Stimulated activated CD8-positive, alpha-beta memory T cell treated with anti-CD3 and anti-CD28 coated beads, Interleukin-2, amount 100 ng/mL, for 1 hour (primary cell): ENCODE measurements at places on chromosomes 13 and 19.

GRCh38 chr13:113243847-113244246, 34.4 kb downstream of the CUL4A start:
- no peak for DNase-seq

DNA sequence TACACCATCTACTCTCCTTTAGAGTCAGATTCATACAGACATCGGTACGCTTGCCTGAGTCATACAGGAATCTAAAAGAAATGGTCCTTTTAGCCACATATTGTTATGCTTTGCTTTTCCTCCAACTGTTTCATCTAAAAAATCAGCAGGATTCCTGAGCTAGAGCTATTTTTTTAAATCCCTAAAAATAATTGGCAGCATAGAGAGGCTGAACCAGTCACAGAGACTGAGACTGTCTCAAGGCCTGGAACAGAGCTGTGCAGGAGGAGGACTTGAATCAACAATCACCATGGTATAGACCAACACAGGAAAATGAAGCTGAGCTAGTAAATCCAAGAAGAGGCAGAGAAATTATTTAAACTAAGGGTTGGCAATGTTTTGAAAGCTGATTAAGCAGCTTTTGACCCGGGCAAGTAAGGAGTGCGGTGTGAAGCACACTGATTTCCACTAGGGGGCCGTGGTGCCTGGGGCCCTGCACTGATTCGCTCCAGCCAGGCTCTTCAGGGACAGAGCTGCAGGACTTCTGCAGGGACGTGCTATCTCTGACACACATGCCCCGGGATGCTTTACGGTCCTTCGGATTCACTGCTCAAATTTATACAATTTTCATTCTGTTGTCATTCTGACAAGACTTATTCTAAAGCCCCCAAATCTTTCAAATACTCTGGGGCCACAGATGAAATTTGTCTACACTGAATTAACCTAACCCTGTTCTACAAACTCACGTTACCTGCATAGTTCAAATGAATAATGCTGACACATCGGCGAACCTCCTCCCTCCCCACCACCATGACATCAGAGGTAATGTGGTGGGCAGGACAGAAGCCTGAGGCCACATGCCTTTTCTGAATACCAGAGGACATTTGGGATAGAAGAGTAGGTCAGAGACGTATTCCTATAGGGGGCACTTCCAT, 87.6 kb upstream of the SLC15A1 start:
- no peak for DNase-seq

DNA sequence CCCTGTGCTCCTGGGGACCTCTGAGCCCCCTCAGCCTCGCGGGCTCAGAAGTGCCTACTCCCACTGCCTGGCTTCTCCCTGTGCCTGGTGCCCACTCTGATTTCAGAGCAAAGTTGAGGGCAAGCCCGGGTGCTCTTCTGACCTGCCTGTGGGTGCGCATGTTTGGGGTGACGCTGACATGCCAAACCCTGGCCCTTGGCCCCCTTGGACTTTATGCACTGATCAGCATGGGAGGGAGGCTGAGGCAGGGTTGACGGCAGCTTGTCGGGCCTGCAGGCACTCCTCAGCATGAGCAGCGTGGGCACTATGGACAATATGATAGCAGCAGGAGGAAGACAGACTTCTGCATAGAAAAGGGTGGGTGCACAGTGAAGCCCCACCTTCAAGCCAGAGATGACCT, 279.3 kb upstream of the KLF12 start:
- no peak for DNase-seq

DNA sequence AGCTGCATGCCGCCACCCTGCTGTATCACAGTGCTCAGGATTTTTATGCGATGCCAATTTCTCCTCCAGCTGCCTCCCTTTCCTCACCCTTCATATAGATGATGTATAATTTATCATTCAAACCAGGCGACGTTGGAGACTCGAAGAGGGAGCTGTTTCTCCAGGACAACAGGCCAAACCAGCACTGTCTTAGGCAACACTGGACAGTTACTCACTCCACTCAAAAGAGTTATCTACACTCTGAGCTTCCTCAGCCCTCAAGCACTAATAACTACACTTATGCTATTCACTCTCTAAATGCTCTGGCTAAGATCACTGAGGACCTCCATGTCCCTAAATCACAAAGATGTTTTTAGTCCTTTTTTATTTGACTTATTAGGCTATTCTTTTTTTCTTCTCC, 87.3 kb upstream of the RFC3 start:
- no peak for DNase-seq

DNA sequence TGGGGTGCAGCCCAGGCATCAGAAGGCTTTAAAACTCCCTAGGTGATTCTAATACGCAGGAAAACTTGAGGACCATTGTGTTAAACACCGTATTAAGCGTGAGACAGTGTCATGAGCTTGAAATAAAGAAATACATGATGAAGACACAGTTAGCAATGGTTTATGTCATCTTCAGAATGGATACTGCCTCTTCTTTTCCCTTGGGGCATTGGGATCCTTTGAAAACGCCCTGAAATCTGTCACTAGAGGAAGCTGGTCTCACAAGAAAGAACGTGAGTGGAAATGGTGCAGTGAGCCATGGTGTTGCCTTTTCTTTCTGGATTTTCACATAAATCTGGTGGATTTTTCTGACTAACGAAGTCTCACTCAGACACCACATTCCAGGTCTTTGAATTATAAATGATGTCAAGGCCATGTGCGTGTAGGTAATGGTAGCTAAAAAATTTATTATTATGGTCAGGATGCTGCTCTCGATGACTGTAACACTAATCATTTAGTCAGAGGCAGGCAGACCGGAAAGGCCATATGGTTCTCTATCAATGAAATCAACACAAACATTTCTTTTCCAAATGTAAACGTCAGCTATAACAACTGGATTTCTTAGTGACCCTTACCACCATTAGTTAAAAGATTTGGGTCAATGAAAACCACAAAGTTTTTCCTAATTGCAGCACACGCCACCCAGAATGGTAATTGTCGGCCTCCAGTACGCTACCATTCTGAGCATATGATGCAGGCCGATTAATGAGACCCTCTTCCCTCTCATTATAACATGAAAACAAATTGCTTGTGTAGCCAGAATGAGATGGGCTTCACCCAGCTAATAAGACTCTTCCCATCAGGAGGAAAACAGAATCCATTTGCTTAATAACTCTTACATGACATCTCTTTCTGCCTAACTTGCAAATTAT, 105.6 kb downstream of the SLC7A1 start:
- no peak for DNase-seq

DNA sequence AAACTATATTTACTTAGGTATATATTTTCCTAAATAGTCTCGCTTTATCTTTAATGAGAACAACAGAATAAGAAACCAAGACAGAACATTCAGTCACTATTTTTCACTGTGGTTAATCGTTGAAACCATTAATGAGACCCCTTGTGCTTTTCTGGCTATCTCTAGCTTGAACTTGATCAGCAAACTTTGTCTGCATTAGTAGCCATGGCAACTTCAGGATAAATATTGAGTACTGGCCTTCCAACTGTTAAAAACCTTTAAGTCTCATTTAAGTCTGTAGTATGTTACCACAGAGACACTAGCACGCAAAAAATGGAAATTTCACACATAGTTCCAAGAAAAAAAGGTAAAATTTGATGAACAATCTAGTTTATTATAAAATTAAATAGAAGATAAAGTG, 946.0 kb downstream of the SLITRK5 start:
- no peak for DNase-seq

- peak; percentile 72 for DNase-seq
Observed at GRCh38 chr19:13116282-13117175, at the start of gene TRMT1. Gene TRMT1 (minus strand): TSS chr19:13116740. CDS start chr19:13116399, 341 bp downstream.
